ENCODE measurements at places on chromosomes 5 and 9.

DNA sequence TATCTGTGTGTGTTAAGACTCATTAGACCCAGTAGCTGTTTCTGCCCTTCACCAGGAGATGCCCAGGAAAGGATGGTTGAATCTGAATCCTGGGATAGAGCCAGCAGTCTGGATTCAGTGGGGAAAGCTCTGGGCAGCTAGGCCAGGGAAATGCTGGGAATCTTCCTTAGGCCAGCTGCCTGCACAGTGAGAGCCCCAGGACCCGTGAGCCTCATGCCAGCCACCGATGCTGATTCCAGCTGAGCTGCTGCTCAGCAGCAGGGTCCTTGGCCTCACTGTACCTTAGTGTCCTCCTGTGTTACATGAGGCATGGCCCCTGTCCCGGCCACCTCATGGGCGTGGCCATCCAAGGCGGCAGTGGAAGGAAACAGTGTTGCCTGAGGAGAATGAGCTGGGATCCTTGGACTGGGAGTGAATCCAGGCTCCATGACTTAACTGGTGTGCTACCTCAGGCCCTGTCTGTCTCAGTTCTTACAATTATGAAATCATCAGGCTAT, 87.1 kb downstream of the AMBP start:
- no peak for DNase-seq

GRCh38 chr9:136567651-136568287, 21.9 kb upstream of the NOTCH1 start:
- DNase-seq, result no peak

GRCh38 chr5:116375926-116376325, 198.7 kb downstream of the SEMA6A start:
- DNase-seq, result no peak

- peak; percentile 21 for DNase-seq
These were observed 8.1 kb upstream of the RAD23B start for GRCh38 chr9:107274953-107275422.

GRCh38 chr9:20125727-20126126, 336.9 kb upstream of the SLC24A2 start:
- no peak for DNase-seq

DNA sequence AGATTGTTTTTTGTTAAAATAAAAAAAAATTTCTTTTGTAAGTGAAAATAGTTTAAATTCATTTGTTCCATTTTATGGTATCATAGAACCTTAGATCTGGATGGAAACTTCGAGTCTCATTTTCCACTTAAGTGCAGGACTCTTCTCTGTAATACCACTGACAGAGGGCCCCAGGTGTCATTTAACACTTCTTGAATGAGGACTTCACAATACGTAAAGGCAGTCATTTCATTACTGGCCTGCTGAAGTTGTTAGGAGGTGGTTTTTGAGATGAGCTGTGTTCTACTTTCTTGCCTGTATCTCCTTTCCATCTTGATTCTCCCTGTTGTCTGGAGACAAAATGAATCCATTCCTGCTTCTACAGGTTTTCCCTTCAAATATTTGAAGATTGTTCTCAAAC, 455.3 kb downstream of the DMRT2 start:
- DNase-seq, result no peak

DNA sequence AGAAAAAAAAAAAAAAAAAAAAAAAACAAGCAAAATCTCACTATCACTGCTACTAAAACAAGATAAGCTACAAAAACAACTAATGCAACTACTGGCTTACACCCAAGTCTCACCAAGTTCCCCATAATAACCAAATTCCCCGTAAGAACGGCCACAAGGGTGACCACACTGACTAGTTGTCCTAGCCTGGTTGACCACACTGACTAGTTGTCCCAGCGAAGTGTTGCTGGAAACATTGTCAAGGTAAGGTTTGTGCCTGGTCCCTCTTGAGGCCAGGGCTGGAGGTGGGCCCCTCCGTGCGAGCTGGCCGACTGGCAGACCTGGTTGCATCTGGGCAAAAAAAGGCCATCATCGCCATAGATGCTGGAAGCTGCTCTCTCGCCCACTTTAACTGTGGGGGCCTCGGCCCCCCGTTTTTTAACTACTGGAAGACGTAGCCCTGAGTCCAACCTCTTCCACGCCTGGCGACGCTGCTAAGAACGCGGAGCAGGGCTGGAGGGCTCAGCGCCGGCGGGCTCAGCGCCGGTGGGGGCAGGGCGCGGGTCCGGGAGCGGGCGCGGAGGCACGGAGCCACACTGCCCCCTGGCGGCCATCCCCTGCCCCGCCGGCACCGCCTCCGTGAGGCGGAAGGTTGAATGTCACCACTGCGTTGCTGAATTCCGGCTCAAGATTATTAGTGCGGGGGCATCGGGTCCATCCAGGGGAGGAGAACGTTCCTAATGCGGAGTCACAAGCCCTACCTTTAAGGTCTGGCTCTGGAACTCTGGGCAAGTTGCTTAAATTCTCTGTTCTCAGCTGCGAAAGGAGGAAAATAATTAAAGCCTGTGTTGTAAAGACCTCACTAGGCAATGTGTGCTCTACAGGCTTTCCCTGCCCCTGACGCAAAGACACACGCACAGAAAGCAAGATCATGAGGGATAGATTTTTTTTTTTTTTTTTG, 84.0 kb downstream of the HSD17B3 start:
- peak; percentile 89 for DNase-seq

DNA sequence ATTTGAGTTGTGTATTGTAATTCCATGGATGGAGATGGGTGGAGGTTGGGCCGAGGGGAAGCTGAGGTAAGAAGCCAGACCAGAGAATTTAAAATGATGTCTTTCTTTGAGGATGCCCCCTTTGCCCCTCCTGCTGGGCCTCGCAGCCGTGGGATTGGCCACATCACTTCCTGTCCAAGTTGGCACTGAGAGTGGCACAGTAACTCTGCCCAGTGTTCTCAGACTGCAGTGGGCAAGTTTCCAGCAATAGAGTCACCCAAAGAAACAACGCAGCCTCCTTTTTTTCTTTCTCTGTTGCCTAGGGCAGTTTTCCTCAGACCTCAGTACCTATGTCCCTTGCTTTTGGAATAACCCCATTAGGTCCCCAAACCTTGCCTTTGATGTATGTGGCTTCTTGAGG, 306.6 kb upstream of the DMRT1 start:
- no peak for DNase-seq

GRCh38 chr5:110951373-110951791, 120.1 kb upstream of the TSLP start:
- no peak for DNase-seq

DNA sequence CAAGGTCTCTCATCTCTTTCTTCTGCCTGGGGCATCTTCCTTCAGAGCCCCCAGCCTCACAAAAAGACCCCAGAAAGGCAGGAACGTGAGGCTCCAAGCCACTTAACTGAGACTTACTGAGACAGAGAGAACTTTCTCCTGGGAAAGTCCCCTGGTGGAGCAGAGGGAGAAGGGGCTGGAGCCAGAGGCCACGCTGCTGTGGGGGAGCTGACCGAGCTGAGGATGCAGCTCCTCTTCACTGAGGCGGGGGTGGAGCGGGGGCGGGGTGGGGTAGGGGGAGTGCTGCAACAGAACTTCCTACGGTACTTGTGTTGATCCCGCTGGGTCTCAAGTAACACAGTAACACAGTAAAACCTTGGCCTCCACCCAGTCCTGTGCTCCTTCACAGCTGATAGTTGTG, 204.0 kb downstream of the FSTL4 start:
- DNase-seq, result no peak

DNA sequence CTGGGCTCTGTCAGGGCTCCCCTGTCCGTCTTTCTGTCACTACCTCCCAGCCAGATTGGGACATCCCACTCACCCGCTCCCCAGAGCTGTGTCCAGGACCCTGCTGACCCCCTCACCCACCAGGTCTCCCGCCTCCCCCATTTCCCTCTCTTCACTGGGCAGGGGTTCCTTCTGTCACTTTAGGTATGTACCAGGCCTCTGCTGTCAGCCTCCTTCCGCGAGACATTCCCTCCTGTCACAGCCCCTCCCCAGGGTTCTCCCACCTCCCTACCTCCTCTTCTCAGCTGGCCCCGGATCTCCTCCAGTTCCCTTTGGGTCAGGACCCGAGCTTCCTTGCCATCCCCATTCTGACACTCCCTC, 488 bp downstream of the POLR1E start:
- DNase-seq, result no peak

GRCh38 chr9:112366591-112366990, 13.3 kb upstream of the HSDL2 start:
- no peak for DNase-seq

DNA sequence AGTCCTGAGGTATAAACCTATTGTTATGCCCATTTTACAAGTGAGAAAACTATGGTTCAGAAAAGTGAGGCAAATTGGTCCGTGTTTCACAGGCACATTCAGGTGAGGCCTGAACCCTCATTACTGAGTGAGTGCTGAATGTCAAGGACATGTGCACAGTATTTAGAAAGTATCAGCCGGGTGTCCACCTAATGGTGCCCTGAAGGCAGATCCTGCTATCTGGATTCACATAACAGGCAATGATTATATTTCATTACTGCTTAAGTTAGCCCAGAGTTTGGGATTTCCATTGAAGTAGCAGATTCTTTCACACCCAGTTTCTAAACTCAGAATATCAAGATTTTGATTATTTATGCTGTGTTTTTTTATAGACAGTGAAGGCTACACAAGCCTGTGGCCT, 142.7 kb downstream of the LHFPL2 start:
- no peak for DNase-seq

- no peak for DNase-seq
These were observed 235.8 kb upstream of the TLE4 start for GRCh38 chr9:79335987-79336386.
